ENCODE measurements at places on chromosomes 3 and 15.

- H3K27ac ChIP-seq = no peak overlapping the region
- H3K36me3 ChIP-seq = no peaks in the 10 kb centered on the region
- no peak for DNase-seq
- H3K27me3 ChIP-seq = no peaks in the 10 kb centered on the region
- H3K4me3 ChIP-seq = no peak overlapping the region
- no peaks in the 10 kb centered on the region for H3K4me1 ChIP-seq
Measured at GRCh38 chr15:101528108-101528916, 38.8 kb upstream of the PCSK6 start.

- H3K36me3 ChIP-seq = no peaks in the 10 kb centered on the region
- DNase-seq = peak; percentile 42
Measured at GRCh38 chr15:31228980-31229826, 97.4 kb upstream of the KLF13 start.

- H3K27me3 ChIP-seq = no peaks in the 10 kb centered on the region
- no peak overlapping the region for H3K27ac ChIP-seq
- H3K4me3 ChIP-seq = no peak overlapping the region
- no peaks in the 10 kb centered on the region for H3K36me3 ChIP-seq
- H3K4me1 ChIP-seq = peaks cover 5% of the 10 kb centered on the region
Measured at GRCh38 chr3:114447545-114447944, 153.7 kb downstream of the TIGIT start.

- peak; percentile 67 for DNase-seq
- peaks cover 6% of the 10 kb centered on the region for H3K4me1 ChIP-seq
- H3K4me3 ChIP-seq = peak overlapping the region; percentile 48
- H3K27me3 ChIP-seq = no peaks in the 10 kb centered on the region
- no peaks in the 10 kb centered on the region for H3K36me3 ChIP-seq
Measured at GRCh38 chr3:13452490-13453335, 27.4 kb upstream of the HDAC11 start.

GRCh38 chr3:124839896-124840295 lies 47.3 kb downstream of the ITGB5 start:
- no peaks in the 10 kb centered on the region for H3K36me3 ChIP-seq
- no peak overlapping the region for H3K4me3 ChIP-seq
- H3K4me1 ChIP-seq = peaks cover 28% of the 10 kb centered on the region
- DNase-seq = no peak
- no peaks in the 10 kb centered on the region for H3K27me3 ChIP-seq

DNA sequence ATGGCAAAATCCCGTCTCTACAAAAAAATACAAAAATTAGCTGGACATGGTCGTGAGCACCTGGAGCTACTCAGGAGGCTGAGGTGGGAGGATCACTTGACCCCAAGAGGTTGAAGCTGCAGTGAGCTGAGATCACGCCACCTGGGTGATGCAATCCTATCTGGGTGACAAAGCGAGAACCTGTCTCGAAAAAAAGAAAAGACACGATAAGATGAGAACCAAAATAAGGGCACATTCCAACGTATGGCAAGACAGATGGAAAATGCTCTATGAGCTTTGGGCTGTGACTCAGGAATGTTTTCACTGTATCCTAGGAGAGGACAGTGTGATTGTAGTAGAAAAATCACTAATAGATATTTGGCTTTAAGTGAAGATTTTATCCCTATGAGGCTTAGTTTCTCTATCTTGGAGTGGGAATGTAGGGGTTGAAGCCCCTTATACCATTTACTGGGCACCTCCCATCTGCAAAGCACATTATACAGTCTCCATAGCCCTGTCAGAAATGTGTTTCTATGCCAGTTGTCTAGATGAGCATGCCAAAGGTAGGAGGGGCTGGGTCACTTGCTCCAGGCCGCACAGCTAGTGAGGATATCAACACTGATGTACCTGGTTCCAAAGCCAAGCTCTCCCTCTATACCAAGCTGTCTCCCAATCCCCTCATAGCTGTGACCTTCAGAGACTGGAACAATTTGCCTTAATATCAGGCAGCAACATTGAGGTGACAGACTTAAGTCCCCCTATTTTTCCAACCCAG lies 53.6 kb upstream of the NR2E3 start:
- DNase-seq = no peak
- no peaks in the 10 kb centered on the region for H3K27me3 ChIP-seq
- no peak overlapping the region for H3K27ac ChIP-seq
- no peak overlapping the region for H3K4me3 ChIP-seq

DNA sequence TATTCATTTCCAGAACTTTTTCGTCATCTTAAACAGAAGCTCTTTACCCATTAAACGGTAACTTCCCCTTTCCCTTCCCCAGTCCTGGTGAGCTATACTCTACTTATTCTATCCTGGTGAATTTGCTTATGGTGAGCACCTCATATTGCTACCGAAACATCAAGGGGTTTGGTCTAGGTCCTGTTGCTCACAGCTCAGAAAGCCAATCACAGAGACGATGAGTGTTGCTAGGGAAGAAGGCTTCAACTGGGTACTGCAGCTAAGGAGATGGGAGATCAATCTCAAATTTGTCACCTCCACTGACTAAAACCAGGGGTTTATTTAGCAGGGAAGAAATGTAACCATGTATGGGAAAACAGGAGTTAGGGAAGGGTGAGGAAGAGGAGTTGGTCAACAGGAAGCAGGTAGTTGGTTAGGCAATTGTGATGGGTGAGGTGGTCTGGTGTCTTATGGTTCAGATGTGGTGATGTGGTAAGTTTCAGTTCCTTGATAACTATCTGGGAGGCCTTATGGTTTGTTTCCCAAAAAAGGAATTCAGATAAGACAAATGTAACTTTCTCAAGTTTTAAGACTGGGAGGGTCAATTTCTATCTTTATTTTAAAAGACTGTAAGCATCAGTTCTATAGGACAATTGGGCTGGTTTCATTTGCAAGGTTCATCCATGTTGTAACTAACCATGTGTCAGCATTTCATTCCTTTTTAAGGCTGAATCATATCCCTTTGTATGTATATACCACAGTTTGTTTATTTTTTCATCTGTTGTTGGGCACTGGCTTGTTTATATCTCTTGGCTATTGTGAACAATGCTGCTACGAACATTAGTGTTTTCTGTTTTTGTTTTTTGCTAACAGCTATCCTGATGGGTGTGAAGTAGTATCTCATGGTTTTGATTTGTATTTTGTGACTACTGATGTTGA lies 24.3 kb downstream of the ARHGAP11B start:
- no peak for DNase-seq
- no peak overlapping the region for H3K4me3 ChIP-seq
- peaks cover 5% of the 10 kb centered on the region for H3K36me3 ChIP-seq
- peaks cover 8% of the 10 kb centered on the region for H3K4me1 ChIP-seq
- H3K27me3 ChIP-seq = no peaks in the 10 kb centered on the region

DNA sequence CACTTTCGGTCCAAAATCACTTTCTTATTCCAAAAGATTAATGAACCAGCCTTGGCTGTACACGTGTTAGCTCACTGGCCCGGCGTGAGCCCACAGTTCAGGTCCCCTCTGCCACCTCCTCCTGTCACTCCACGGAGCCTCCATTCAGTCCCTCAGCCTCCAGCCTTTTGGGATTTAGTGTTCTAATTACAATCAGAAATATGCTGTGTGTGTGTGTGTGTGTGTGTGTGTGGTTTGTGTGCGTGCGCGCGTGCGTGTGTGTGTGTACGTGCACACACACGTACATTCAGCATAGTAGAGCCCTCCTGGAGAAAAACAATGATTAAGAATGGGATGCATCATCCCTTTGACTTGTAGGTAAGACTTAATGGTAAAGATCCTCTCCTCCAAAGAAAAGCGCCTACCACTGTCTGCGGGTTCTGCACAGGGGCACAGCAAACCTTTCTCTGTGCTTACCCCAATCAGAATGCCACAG lies 801 bp downstream of the CA12 start:
- H3K4me3 ChIP-seq = peak overlapping the region; percentile 48
- DNase-seq = no peak
- H3K27ac ChIP-seq = no peak overlapping the region
- H3K27me3 ChIP-seq = peaks cover 58% of the 10 kb centered on the region
- peaks cover 17% of the 10 kb centered on the region for H3K4me1 ChIP-seq

DNA sequence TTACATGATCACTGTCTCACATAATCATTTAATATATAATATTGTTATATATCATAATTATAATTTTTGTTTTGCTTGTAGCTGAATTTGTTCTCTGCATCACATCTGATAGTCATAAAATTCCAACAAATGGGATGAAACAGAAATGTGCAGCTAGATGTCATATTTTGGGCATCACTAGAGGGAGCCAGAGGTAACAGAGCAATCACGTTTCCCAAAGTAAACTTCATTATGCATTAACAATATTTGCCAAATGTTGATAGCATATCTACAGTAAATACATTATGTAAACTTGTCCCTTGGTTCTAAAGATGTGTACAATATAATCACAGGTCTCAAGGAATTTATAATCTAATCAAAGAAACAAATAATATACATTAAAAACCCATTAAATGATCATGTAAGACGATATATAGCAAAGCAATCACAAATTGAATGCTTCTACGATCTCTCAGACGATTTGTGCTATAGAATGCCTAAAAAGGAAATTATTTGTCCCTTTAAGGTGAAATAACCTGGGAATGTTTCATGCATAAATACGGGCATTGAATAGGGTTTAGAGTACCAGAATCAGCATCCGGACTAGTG lies 234.2 kb upstream of the MCTP2 start:
- no peaks in the 10 kb centered on the region for H3K27me3 ChIP-seq
- H3K27ac ChIP-seq = no peak overlapping the region
- H3K4me1 ChIP-seq = peaks cover 23% of the 10 kb centered on the region
- peak; percentile 21 for DNase-seq

GRCh38 chr15:36966708-36967107 lies 133.6 kb downstream of the MEIS2 start:
- DNase-seq = no peak
- no peaks in the 10 kb centered on the region for H3K36me3 ChIP-seq
- no peak overlapping the region for H3K27ac ChIP-seq
- no peaks in the 10 kb centered on the region for H3K27me3 ChIP-seq
- H3K4me1 ChIP-seq = no peaks in the 10 kb centered on the region

DNA sequence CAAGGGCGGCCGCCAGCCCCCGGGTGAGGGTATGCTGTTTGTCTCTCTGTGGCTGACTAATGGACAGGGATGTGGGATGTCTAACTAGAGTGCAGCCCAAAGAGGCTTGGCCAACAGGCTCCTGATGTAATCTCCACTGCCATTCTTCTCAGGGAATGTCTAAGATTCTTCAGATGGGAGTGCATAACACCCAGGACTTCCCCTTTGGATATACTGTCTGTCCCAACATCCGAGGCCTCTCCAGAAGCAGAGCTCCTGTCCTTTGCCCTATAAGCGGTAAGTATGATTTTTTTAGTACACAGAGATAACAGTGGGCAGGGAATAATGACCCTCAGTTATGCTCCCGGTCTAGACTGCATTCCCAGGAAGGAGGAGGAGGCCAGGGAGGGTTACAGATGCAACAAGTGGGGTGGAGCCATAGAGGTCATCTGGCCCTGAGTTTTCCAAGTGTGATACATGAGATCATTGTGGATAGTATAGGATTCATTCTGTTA lies 62.5 kb upstream of the SLCO2A1 start:
- no peaks in the 10 kb centered on the region for H3K36me3 ChIP-seq
- no peaks in the 10 kb centered on the region for H3K4me1 ChIP-seq

- no peak overlapping the region for H3K4me3 ChIP-seq
- no peaks in the 10 kb centered on the region for H3K4me1 ChIP-seq
- H3K36me3 ChIP-seq = no peaks in the 10 kb centered on the region
- H3K27ac ChIP-seq = no peak overlapping the region
Measured at GRCh38 chr3:21889166-21889565, 138.2 kb upstream of the ZNF385D start.

- H3K4me3 ChIP-seq = peak overlapping the region; percentile 80
- no peaks in the 10 kb centered on the region for H3K36me3 ChIP-seq
- DNase-seq = peak; percentile 54
- H3K4me1 ChIP-seq = peaks cover 8% of the 10 kb centered on the region
- H3K27ac ChIP-seq = no peak overlapping the region
Measured at GRCh38 chr3:52153389-52154096, 680 bp downstream of the POC1A start.

- no peaks in the 10 kb centered on the region for H3K27me3 ChIP-seq
- no peak overlapping the region for H3K4me3 ChIP-seq
- no peaks in the 10 kb centered on the region for H3K4me1 ChIP-seq
- no peak for DNase-seq
- H3K27ac ChIP-seq = no peak overlapping the region
- no peaks in the 10 kb centered on the region for H3K36me3 ChIP-seq
Measured at GRCh38 chr3:119933207-119933606, 151.3 kb downstream of the NR1I2 start.

GRCh38 chr15:96494505-96494904 lies 164.0 kb downstream of the NR2F2 start:
- DNase-seq = no peak
- H3K27ac ChIP-seq = no peak overlapping the region
- H3K4me3 ChIP-seq = no peak overlapping the region
- H3K36me3 ChIP-seq = no peaks in the 10 kb centered on the region
- H3K4me1 ChIP-seq = peaks cover 6% of the 10 kb centered on the region
- H3K27me3 ChIP-seq = peaks cover 5% of the 10 kb centered on the region

GRCh38 chr3:40843851-40844548 lies 319.2 kb downstream of the ZNF621 start:
- H3K36me3 ChIP-seq = no peaks in the 10 kb centered on the region
- H3K27ac ChIP-seq = no peak overlapping the region
- H3K27me3 ChIP-seq = no peaks in the 10 kb centered on the region
- H3K4me3 ChIP-seq = no peak overlapping the region

GRCh38 chr3:158842976-158843375 lies 41.1 kb downstream of the MFSD1 start:
- no peaks in the 10 kb centered on the region for H3K27me3 ChIP-seq
- H3K4me3 ChIP-seq = no peak overlapping the region
- H3K27ac ChIP-seq = no peak overlapping the region
- peaks cover 7% of the 10 kb centered on the region for H3K4me1 ChIP-seq

GRCh38 chr3:180467177-180467576 lies 134.8 kb upstream of the TTC14 start:
- H3K36me3 ChIP-seq = no peaks in the 10 kb centered on the region
- no peak overlapping the region for H3K4me3 ChIP-seq
- H3K4me1 ChIP-seq = no peaks in the 10 kb centered on the region
- no peak for DNase-seq
